B cell (primary cell): ENCODE measurements at places on chromosomes 2 and 18. TPM values are rescaled to one million over a fixed set of nuclear protein-coding genes. Genes with fewer than 3 reads are reported as not detected.

DNA sequence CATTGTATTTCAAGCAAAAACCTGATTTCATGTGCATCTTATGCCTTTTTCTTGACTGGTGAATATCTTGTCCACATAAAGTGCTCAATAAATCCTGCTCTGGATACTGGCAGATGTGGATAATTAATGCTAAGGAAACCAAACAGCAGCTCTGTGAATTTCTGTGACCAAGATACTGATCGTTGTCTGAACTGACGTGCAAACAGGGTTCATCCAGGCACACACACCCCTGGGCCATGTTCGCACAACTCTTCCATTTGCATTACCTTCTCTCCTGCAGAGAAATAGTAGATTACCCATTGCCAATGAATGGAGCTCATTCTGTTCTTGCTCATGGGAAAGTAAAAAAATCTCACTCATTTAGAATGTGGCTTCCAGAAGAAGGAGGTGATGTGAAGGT, 316.2 kb upstream of the TRIB2 start:
- H3K4me1 ChIP-seq = peaks cover 8% of the 10 kb centered on the region
- no peak for DNase-seq
- no peak overlapping the region for H3K4me3 ChIP-seq
- H3K27me3 ChIP-seq = no peaks in the 10 kb centered on the region

DNA sequence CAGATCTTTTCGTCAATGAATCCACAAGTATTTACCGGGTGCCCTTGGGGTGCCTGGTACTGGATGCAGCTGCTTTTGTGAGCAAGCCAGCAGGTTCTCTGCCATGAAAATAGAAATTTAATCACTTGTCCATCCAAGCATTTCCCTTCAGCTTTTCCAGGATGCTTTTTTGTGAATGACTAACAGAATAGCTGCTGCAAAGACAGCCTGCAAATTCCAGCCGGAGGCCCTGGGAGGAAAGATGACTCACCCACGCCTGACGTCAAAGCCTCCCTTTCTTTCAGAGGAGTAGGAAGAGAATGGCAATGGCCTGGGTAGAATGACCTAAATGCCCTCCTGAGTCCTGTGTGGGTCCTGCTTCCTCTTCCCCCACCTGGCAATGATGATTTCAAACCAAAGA, 111.9 kb downstream of the AP1S3 start:
- no peaks in the 10 kb centered on the region for H3K27me3 ChIP-seq
- H3K4me3 ChIP-seq = no peak overlapping the region
- DNase-seq = no peak
- no peaks in the 10 kb centered on the region for H3K36me3 ChIP-seq

TUBA4B gene
- polyA plus RNA-seq = 0.12 TPM in 1 of 2 replicates, not detected in the other

C18orf63 gene
- not detected in 2 replicates for polyA plus RNA-seq

DNA sequence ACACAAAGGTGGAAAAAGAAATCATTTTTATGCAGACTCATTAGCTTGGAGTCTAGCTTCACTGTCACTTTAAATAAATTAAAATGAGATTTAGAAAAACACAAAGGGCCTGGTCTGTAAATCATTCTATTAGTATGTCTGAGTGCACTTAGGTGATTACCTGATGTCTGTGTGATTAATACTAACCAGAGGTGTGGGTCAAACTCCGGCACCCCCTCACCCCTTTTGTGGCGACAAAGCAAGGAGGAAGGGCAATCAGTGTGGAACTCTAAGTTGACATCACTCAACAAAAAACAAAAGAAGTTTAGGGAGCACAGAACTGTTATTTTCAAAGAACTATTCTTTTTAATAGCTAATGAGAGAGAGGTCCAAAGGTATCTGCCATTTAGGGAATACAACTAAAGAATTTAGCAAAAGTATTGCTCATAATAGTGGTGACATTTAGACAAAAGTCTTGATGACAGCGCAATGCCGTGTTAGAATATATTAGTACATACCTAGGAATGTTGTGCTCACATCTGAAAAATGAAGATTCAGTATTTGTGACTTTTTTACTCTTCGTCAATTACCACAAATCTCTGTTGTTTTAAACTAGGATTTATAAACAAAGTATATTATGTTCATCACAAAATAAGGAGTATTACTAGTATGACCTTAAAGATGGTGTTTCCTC, 66.3 kb downstream of the ZEB2 start:
- no peaks in the 10 kb centered on the region for H3K27me3 ChIP-seq
- H3K4me3 ChIP-seq = no peak overlapping the region
- peak overlapping the region; percentile 53 for H3K27ac ChIP-seq
- H3K36me3 ChIP-seq = peaks cover 4% of the 10 kb centered on the region

- H3K4me1 ChIP-seq = peaks cover 16% of the 10 kb centered on the region
- no peak overlapping the region for H3K27ac ChIP-seq
- no peak overlapping the region for H3K4me3 ChIP-seq
These were observed 139.7 kb downstream of the DDX1 start for GRCh38 chr2:15731213-15731888.

DNA sequence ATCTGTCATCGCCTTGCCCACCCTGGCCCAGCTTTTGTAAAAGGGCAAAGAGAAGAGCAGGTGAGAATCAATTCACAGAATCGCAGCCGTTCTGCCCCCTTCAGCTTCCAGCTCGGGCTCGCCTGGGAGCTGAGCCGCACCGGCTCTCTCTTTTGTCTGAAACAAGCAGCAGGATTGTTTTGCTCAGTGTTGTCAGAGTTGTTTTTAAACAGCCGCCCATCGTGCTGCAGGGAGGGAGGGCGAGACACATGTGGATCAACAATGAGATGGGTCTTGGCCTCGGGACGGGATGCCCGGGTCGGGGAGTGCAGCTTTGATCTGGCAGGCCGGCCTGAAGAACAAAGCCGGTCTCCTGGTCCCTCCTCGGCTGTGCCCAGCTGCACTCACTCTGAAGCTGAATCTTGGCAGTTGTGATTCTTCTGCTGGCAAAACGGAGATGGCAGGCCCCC, 39.7 kb upstream of the HDAC4 start:
- no peak overlapping the region for H3K4me3 ChIP-seq
- H3K4me1 ChIP-seq = peaks cover 13% of the 10 kb centered on the region
- DNase-seq = no peak
- peaks cover 18% of the 10 kb centered on the region for H3K27me3 ChIP-seq
- no peaks in the 10 kb centered on the region for H3K36me3 ChIP-seq

- H3K27ac ChIP-seq = no peak overlapping the region
- no peaks in the 10 kb centered on the region for H3K36me3 ChIP-seq
- H3K4me1 ChIP-seq = no peaks in the 10 kb centered on the region
- DNase-seq = no peak
- H3K27me3 ChIP-seq = no peaks in the 10 kb centered on the region
These were observed 358.3 kb downstream of the CELF4 start for GRCh38 chr18:37207343-37207742.

GBX2 gene
- polyA plus RNA-seq = not detected in 2 replicates

DNA sequence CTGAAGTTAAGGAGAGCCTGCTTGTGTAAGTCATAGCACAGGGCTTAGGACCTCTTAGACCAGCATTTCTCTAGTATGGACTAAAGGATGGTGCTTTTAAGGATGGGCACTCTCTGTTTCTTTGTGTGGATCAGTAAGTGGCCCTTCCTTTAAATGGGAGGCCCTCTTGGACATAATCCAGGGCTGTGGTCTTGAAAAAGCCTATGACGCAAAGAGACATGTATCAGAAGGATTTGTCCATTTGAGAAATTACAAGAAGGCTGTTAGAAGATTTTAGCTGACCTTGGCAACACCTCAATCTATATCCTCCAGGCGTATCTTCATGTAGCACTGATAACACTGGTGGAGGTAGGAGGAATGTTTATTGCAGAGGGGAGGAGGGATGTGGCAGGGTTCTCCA, 79.2 kb downstream of the PRPF40A start:
- no peak overlapping the region for H3K27ac ChIP-seq
- no peak for DNase-seq
- no peaks in the 10 kb centered on the region for H3K27me3 ChIP-seq
- no peak overlapping the region for H3K4me3 ChIP-seq
- H3K36me3 ChIP-seq = no peaks in the 10 kb centered on the region
- H3K4me1 ChIP-seq = no peaks in the 10 kb centered on the region

GRCh38 chr2:3465328-3465727, 54.0 kb downstream of the ADI1 start:
- no peak overlapping the region for H3K27ac ChIP-seq
- H3K27me3 ChIP-seq = no peaks in the 10 kb centered on the region
- H3K36me3 ChIP-seq = peaks cover 63% of the 10 kb centered on the region
- no peak overlapping the region for H3K4me3 ChIP-seq
- H3K4me1 ChIP-seq = peaks cover 11% of the 10 kb centered on the region
- no peak for DNase-seq

ACSL3 gene
- 6.7 and 14.8 TPM in 2 replicates for polyA plus RNA-seq

LYPD6 gene
- not detected in 2 replicates for polyA plus RNA-seq

TRPM8 gene
- not detected in 2 replicates for polyA plus RNA-seq

DNA sequence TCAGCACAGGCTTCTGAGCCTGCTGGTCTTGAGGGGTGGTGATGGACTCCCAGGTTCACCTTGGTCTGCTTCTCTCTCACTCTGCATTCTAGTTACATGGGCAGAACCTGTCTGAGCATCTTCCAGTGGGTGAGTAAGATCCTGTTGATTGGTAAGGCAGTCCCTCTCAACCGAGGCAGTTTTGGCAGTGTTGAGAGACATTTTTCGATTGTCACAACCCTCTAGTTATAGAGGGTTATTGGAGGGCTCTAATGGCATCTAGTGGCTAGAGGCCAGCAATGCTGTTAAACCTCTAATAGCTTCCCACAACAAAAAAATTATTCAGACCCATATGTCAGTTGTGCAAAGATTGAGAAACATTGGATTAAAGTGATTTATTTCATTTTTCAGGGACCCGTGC, 9.3 kb upstream of the MGAT5 start:
- no peaks in the 10 kb centered on the region for H3K36me3 ChIP-seq
- DNase-seq = peak; percentile 49
- H3K4me3 ChIP-seq = no peak overlapping the region
- H3K27me3 ChIP-seq = no peaks in the 10 kb centered on the region
- H3K4me1 ChIP-seq = peaks cover 90% of the 10 kb centered on the region

DNA sequence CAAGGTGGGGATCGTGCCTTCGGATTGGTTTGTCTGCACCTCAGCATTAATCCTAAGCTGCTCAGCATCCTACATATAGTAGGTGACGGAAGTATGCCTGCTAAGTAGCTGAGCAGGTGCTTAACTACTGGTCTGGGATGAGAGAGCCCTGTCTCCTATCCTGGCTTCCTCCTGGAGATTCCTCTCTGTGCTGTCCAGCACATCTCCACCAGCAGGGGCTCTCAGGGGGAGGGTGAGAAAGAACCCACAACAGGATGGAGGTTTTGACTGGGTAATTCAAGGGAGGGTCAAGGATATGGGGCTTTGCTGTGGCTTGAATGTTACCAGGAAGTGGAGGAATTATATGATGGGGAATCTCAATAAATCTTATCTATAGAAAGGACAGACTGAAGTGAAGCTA, 45.4 kb upstream of the KIF5C start:
- no peaks in the 10 kb centered on the region for H3K4me1 ChIP-seq
- H3K36me3 ChIP-seq = no peaks in the 10 kb centered on the region
- no peaks in the 10 kb centered on the region for H3K27me3 ChIP-seq
- H3K27ac ChIP-seq = no peak overlapping the region

- peak within 1 kb of the TSS; percentile 83 for H3K27ac ChIP-seq
- H3K4me1 ChIP-seq = peaks cover 18% of the 10 kb centered on the region
- DNase-seq = peak; percentile 80
- peak within 1 kb of the TSS; percentile 88 for H3K4me3 ChIP-seq
These were observed at the start of gene ADGRF3 for GRCh38 chr2:26346454-26347053. ADGRF3 (minus strand) TSS chr2:26346789; CDS start chr2:26346234, 555 bp downstream.

DNA sequence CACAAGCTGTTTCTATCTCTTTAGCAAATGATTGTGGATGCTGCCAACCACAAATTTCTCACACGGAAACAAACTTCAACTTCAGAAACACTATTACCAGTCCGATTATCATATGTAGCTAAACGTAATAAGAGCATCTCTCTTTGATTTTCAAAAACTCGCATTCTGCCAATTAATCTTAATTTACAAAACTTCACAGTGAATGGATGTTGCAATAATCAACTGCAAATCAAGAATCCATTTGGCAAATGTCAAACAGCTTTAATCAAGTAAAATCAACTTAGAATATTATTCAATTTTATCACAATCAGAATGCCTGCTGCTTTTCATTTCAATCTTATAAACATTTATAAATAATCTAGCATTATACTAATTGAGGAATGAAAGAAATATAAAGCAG, 54.2 kb downstream of the DTNB start:
- no peak for DNase-seq
- peaks cover 2% of the 10 kb centered on the region for H3K36me3 ChIP-seq
- no peaks in the 10 kb centered on the region for H3K4me1 ChIP-seq
- H3K27me3 ChIP-seq = no peaks in the 10 kb centered on the region

IL1R1 gene
- polyA plus RNA-seq = 0.14 TPM in 1 of 2 replicates, not detected in the other

- no peaks in the 10 kb centered on the region for H3K27me3 ChIP-seq
- no peak overlapping the region for H3K4me3 ChIP-seq
- H3K27ac ChIP-seq = no peak overlapping the region
These were observed 128.6 kb upstream of the WDR75 start for GRCh38 chr2:189312643-189313042.

DNA sequence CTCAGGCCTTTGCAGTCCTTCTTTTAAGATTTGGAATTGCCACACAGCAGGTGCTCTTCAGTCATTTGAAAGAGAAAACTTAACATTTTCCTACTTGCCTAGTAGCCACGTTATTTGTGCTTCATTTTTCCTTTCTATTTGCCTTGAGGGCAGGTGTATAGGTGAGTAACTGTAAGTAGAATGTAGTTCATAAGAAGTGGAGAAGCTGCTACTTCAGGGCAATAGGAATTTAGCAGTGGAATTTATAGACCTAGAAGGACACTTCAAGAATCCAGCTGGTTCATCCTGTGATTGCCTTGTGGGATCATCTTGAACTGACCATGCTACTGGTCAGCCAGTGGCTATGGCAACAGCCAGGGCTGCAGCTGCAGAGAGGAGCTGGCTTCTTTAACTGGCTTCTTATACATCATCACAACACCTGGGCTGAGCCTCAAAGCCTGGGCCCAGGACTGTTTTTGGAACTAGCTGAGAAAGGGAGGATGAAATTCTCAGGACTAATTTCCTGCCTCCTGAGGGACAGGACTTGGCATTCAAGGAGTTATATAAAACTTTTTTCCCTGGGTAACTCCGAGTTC, 5.1 kb upstream of the LANCL1 start:
- DNase-seq = no peak
- no peaks in the 10 kb centered on the region for H3K27me3 ChIP-seq
- H3K4me1 ChIP-seq = peaks cover 9% of the 10 kb centered on the region
- H3K27ac ChIP-seq = no peak overlapping the region
- H3K36me3 ChIP-seq = no peaks in the 10 kb centered on the region

LAMA1 gene
- polyA plus RNA-seq = not detected in 2 replicates

- no peaks in the 10 kb centered on the region for H3K36me3 ChIP-seq
- no peak overlapping the region for H3K27ac ChIP-seq
- H3K4me1 ChIP-seq = peaks cover 15% of the 10 kb centered on the region
- DNase-seq = no peak
These were observed 14.9 kb downstream of the DPP4 start for GRCh38 chr2:162058973-162059668.

SERPINB13 gene
- polyA plus RNA-seq = not detected in 2 replicates

DNA sequence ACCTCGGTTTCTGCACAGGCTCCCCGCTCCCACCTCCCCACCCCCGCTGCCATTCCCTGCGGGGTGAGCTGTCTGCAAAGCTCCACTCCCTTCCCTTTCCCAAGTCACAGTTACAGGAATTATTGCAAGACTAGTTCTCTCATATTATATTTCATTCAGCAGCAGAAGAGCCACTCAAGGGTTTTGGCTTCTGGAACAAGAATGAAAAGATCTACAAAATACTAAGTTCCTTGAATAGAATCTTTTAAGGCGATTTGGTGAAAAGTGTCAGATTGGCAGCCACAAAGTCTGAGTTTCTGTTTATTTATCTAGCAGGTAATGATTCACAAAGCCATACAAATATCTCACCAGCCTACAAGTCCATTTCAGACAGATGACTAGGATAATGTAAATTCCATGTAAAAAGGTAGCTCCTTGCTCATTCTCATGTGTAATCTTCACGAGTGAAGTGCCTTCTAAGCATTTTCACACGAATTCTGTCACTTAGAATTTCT, 221.9 kb upstream of the RBBP8 start:
- no peaks in the 10 kb centered on the region for H3K27me3 ChIP-seq
- no peaks in the 10 kb centered on the region for H3K4me1 ChIP-seq
- no peak for DNase-seq
- no peak overlapping the region for H3K27ac ChIP-seq
- no peaks in the 10 kb centered on the region for H3K36me3 ChIP-seq
